ENCODE measurements at places on chromosomes 3 and 15.
A peak's percentile ranks its signal among the peaks of the same experiment; 100 is the strongest.

DNA sequence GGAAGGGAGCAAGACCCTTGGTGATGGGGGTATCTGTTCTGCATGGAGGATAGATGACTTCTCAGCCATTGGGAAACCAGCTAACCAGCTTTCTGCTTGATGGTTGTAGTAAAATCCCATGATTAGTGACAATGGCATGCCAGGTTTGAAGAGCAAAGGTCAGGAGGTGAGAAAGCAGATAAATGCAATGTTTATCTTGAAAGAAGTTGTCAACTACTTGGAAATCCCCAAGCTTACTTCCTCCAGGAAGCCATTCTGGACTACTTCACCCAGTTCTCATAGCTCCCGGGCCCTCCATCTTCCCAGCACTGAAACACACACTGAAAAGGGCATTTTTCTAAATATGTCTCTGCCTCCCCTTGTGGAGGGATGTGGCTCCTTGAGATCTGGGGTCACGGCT, 51.3 kb downstream of the SMAD3 start:
- DNase-seq, result peak; percentile 21

- DNase-seq, result no peak
Observed at GRCh38 chr3:153734777-153735551, 386.2 kb upstream of the ARHGEF26 start.

DNA sequence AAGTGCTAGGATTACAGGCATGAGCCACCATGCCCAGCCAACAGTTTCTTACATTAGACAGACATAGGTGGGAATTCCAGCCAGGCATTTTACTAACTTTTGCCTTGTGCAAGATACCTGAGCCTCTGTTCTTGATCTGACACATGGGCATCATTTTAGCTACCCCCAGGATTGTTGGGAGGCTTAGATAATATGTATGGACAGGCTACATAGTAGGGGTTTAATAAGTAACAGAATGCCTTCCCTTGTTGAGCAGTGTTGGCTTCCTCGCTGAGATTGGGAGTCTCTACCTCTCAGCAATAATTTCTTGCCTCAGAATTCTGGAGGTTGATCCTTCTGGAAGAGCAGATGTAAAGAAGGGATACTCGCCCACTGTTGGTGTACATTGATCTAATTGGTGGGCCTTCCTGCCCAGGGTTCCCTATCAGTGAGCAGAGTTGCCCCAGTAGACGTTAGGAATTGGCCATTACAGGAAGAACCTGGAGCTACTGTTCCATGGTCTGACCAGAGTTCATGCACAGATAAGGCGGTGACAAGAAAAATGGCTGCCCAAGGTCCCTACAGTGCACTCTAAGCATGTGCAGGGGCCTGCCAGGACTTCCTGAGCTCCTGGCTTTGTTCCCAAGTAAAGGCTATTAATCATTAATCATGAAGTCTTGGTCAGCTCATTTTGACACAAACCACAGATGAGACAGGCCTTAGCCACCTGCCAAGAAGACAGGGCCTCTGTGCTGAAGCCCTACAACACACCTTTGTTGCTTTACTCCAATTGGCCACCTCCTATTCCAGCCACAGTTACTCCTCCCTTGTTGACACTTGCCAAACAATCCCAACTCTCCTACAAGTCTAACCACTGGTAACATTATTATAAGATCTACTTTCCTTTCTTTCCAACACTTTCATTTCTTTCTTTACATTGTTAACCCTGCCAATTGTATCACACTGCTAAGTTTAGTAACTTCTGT, 5.0 kb upstream of the IL17RE start:
- DNase-seq, result no peak

DNA sequence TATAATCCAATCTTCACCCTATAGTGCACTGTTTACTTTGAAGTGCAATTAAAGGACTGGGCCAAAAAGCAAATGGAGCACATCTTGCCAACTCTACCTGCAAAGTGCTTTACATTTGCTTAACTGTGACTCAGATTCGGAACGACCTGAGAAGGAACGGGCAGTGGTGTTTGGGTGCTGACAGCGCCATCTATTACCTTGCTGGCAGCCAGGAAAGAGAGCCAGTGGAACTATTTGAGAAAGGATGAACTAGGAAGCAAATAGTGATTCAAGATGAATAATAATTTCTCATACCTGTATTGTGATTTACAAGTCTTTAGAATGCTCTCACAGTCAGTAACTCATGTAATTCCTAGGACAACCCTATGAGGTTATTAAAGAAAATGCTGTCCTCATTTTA, 312.9 kb downstream of the PDCD6IP start:
- no peak for DNase-seq

DNA sequence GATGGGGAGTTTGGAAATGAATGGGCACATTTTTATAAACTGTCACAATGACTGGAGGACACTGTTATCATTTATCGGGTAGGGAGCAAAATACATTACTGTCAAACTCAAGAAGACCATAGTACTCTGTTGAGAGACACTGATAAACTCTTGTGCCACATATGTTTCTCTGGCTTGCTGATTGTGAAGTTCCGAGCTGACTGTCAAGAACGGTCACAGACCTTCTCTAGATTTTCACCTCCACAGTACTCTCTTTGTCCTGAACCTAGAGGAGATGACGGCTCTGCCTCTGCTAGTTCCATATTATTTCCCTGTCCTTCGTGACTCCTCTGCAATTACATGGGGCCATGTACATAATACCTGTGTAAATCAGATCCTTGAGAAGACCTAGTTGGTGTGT, 451.9 kb downstream of the LPP start:
- no peak for DNase-seq

GRCh38 chr3:3855056-3855455, 55.8 kb downstream of the LRRN1 start:
- no peak for DNase-seq

DNA sequence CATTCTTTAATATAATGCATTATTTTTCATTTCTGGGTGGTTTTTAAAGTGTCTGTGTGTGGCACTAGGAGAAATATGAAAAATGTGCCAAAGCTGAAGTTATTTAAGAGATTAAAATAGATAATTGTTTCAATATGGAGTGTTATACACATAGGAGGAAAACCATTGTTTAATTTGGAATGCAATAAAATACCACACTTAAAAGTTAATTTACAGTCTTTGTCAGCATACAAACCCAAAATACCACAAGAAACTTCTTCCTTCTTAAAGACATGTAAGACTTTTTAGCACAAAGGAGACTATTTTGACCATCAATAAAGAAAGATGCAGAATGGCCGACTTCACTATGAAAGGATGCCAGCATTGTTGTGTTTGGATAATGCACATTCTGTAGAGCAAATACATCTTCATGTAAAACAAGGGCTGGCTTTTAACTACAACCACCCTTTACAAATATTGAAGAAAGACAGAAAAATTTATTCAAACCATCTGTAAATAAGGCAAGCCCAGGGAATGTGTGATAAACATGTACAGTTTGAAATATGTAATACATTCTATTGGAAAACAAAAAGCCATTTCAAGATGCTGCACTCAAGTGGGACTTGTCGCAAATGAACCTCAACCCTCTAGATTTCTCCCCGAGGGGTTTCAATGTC, 1146.6 kb downstream of the ROBO1 start:
- DNase-seq, result no peak

GRCh38 chr15:89105147-89105546, 16.9 kb downstream of the ABHD2 start:
- DNase-seq, result no peak

- DNase-seq, result no peak
Observed at GRCh38 chr3:27943106-27943505, 221.0 kb upstream of the EOMES start.

GRCh38 chr3:25885544-25885943, 95.7 kb downstream of the OXSM start:
- DNase-seq, result no peak

GRCh38 chr15:75369897-75370581, 1.6 kb upstream of the MAN2C1 start:
- DNase-seq, result no peak

- DNase-seq, result no peak
Observed at GRCh38 chr15:80931721-80932512, 57.7 kb downstream of the MESD start.

GRCh38 chr3:58261954-58262666, 24.5 kb downstream of the ABHD6 start:
- DNase-seq, result no peak

DNA sequence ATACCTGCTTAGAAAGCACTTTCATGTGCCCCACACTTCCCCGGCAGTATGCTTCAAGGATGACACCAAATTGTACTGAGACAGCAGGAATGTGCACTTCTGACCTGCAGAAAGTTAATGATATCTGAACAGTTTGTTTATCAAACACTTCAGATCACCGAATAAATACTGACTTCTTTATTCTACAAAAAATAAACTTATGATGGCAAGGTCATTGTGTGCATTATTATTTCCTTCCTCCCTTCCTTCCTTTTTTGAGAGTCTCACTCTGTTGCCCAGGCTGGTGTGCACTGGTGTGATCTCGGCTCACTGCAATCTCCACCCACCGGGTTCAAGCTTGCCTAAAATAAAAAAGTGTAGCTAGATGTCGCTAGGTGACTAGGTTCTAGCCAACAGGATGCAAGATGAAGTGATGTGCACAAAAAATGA, 80.3 kb downstream of the FAIM start:
- DNase-seq, result no peak

- DNase-seq, result no peak
Observed at GRCh38 chr3:116165135-116165534, 280.2 kb downstream of the LSAMP start.

- DNase-seq, result no peak
Observed at GRCh38 chr15:101256757-101257156, 4.9 kb upstream of the CHSY1 start.

GRCh38 chr15:33807665-33808064, 160.6 kb upstream of the CHRM5 start:
- no peak for DNase-seq

- no peak for DNase-seq
Observed at GRCh38 chr3:187971629-187972028, 182.3 kb upstream of the LPP start.

- DNase-seq, result peak; percentile 9
Observed at GRCh38 chr15:97909291-97909891, 51.1 kb upstream of the ARRDC4 start.

DNA sequence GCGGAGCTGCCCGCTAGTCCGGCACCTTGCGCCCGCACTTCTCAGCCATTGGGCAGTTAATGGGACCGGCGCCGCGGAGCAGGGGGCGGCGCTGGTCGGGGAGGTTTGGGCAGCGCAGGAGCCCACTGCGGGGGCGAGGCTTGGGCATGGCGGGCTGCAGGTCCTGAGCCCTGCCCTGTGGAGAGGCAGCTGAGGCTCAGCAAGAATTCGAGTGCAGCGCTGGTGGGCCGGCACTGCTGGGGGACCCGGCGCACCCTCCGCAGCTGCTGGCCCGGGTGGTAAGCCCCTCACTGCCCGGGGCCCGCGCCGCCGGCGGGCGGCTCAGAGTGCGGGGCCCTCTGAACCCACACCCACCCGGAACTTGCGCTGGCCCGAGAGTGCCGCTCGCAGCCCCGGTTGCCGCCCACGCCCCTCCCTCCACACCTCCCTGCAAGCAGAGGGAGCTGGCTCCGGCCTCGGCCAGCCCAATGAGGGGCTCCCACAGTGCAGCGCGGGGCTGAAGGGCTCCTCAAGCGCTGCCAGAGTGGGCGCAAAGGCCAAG, 835.0 kb downstream of the TBL1XR1 start:
- no peak for DNase-seq

GRCh38 chr3:160685144-160685766, 8.3 kb downstream of the ARL14 start:
- no peak for DNase-seq

DNA sequence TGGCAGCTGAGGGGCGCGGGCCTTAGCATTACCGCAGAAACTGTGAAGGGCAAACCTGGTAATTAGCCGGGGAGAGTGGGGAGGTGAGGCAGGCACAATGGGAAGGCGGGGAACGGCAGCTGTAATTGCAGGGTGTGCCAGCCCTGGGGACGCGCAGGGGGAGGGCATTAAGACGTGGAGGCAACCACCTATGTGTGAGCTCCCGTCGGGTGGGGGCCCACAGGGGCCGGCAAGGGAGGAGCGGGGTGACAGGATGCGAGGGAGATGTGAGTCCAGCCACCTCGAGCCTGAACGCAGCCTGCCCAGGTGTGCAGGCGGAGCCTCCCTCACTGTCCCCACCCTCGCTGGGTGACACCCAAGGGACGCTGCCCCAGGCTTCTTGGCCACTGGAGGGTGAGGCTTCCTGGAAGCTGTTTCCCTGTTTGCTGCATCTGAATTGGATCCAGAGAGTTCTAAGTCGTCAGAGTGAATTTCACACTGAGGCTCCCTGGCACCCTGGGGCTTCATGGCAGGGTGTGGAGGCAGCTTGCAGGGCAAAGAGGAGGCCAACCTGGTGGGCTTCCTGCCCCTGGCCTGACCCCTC, 130.6 kb upstream of the MEF2A start:
- no peak for DNase-seq

- DNase-seq, result no peak
Observed at GRCh38 chr15:49815950-49816349, 195.1 kb downstream of the DTWD1 start.

DNA sequence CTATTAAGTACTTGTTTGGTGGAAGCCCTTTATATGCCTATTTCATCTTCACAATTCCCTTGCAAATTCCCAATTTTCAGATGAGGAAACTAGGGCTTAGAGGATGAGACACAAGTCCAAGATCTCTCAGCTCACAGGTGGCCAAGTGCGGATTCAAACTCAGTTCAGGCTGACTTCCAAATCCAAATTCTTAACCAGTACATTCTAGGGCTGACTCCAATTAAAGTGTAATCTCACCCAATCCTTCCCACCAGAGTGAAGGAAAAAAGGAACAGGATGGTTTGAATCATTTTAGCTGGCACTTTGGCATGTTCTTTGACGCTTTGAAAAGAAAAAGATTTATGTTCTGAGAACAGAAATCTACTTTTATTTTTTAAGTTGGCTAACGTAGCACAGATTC, 12.7 kb downstream of the ARHGEF3 start:
- DNase-seq, result no peak

DNA sequence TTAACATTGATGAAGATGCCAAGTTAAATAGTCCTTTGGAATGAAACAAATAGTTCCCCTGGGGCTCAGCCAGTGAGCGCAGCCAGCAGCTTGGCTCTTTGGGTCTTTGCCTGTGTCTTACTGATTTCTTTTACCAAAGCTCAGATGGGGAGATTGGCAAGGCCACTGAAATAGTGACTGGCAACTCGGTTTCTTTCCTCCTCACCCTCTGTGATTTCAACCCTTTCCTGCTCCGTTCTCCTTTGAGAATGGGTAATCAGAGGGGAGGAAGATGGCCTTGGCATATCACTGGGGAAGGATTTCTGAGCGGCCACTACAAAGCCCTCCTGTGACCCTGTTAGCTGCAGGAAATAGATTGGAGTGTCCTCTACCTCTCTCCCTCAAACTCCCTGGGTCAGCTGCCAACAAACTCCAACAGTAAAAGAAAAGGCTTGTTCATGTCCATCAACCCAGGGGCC, 337.1 kb upstream of the LRRFIP2 start:
- DNase-seq, result no peak
